ENCODE measurements at places on chromosomes 12 and 14.
A peak's percentile ranks its signal among the peaks of the same experiment; 100 is the strongest.

DNA sequence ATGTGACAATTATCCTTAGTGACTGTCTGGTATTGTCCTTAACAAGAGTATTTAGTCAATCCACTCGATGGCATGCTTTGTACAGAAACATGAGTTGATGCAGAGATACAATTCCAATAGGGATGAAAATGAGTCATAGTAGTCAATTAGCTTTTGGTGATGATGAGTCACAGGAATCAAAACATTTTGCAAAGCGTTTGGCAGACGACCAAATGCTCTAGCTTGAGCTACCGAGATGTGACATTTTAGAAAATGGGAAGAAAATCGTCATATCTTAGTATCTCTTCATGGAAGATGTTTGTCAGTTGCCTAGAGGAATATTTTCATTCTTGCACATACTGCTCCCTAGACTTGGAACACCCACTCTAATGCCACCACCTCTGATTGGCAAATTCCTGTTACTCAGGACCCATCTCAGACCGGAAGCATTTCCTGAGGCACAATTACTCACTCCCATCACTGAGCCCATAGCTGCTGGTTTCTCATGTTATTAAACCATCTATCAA lies 95.0 kb downstream of the LMNTD1 start:
- peak; percentile 91 for DNase-seq

DNA sequence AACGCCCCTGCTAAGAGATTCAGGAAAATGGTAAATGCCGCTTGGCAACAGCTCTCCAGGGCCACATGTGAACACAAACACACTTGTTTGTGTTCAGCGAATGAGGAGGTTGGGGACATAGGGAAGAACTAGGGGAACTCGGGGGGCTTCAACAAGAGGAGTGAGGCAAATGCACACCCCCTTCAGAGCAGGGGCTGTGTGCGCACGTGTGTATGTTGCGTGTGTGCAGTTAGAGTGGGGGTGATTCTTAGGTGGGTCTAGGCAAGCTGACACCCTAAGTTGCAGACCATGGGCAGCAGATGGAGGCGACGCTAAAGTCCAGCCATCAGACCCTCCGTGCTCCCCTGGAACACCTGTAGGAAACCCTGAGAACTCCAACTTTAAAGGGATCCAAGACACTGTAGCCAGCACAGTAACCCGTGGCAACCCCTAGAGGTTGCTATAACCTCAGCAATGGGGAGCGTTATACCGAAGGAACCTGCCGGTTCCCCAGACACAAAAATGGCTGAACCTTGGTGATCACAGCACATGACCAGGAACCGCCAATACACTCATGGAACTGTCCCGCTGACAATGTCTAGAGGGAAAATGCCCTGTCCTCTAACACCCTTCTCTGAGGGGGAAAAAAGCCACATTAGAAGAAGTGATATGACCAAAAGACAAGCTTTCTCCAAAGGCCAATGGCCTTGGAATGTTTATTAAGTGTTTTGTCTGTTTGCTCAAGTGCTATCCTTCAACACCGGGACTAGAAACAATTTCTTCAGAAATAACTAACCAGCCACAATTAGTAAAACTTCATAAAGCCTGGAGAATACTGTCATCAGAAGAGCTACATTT lies 86.5 kb upstream of the CEP83 start:
- peak; percentile 28 for DNase-seq

GRCh38 chr12:42908712-42909111 lies 319.2 kb upstream of the PRICKLE1 start:
- DNase-seq, result no peak

DNA sequence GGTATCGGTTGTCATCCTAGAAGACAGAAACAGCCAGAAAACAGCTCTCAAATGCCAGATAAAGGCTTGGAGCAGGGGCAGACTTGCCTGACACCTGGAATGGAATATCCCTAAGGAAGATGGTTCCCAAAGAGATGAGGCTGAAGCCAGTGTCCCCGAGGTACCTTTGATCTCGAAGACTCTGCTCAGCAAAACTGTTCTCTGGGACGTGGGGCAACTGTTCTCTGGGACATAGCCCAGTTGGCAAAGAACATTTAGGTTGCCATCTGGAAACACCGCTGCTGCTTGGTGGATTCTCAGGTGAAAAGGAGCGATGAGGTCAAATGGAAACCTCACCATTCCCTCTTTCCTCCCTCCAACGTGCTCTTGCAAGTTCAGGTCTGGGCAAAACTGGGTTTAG lies 27.9 kb upstream of the FBXO21 start:
- no peak for DNase-seq

DNA sequence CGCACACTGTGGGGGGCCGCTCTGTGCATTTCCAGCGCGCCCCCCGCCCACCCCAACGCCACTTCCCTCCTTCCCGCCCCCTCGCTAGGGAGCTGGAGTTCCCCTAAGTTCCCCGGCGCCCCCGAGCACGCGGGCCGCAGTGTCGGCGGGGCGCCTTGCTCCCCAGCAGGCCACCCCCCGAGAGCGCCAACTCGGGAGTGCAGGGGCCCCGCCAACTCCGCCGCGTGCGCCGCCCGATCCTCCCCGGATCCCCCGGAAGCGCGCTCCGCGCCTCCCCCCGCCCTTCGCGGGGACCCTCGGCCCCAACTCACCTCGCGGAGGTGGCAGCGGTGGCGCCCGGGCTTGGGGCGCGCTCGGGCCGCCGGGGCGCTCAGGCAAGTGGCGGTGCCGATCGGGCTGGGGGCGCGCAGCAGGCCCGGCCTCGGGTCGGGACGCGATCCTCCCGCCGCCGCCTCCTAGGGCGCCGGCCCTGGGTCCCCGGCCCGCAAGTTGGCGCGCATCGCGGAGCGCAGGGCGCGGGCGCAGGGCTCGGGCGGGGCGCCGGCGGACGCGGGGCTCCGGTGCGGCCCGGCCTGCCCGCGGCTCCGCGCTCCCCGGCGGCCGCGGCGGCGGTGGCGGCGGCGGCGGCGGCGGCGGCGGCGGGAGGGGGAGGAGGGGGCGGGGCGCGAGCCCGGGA lies at the start of gene NCOR2:
NCOR2 (minus strand) TSS at position 616 of the 676 bp plus-strand sequence. CDS start 72,361 bp downstream, outside the sequence.
- no peak for DNase-seq

GRCh38 chr12:49821373-49822287 lies 6.6 kb downstream of the NCKAP5L start:
- no peak for DNase-seq
